Activated CD4-positive, CD25-positive, alpha-beta regulatory T cell (primary cell): ENCODE measurements at places on chromosomes 4 and X.

- DNase-seq = no peak
These were observed 263.5 kb downstream of the MAPK10 start for GRCh38 chr4:86096373-86096772.

GRCh38 chr4:106647451-106647850 lies 278.9 kb upstream of the GIMD1 start:
- no peak for DNase-seq

DNA sequence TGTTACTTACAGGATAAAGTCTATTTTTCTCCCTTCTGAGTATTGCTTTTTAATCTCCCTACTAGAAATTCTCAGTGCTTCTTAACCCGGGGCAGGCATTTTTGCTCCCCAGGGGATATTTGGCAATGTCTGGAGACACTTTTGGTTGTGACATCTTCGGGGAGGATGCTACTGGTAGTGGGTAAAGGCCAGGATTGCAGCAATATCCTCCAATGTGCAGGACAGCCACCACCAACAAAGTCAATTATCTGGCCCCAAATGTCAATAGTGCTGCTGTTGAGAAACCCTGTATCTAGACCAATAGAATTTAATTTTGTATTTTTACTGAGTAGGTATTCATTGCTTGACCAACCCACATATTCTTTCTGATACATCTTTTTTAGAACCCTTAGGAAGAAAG lies 669.5 kb upstream of the MAGEB2 start:
- DNase-seq = no peak

GRCh38 chr4:123956204-123956603 lies 559.6 kb downstream of the SPRY1 start:
- DNase-seq = no peak

DNA sequence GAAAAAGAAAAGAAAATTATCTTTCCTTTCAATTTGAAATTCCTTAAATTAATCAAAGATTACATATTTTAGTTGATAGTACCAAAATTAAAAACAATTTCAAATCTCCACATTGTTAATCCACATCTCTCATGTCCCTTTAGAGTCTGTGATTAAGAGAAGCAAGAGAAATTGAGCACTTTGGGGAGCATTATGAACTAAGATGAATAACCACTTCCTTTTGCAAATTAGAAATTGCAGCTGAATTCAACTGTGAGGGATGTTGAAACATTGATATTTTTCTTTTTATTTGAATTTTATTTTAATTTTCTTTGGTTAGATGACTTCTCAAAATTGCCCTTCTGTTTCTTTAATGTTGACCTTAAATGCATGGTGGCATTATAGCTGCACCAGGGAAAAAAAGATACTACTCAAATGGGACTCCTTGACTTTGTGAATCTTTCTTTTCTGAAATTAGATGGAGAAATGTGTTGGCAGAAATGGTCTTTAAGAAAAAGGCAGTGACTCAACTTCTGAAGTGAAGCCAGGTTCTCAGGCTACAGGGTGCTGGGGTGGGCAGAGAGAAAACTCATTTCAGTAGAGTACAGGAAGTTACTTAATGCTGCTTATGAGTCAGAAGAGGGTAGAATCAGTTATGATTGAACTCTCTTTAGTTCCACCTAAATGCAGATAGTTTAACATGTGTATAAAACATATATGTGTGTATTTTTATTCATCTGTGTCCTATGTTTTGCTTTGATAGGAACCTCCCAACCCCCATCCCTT lies 92.0 kb upstream of the TNIP3 start:
- no peak for DNase-seq

GRCh38 chr4:179040259-179040658 lies 1598.0 kb upstream of the AGA start:
- DNase-seq = no peak

- no peak for DNase-seq
These were observed 4.2 kb upstream of the NYX start for GRCh38 chrX:41442824-41443550.

- no peak for DNase-seq
These were observed 70.4 kb upstream of the ANXA3 start for GRCh38 chr4:78481180-78481579.

DNA sequence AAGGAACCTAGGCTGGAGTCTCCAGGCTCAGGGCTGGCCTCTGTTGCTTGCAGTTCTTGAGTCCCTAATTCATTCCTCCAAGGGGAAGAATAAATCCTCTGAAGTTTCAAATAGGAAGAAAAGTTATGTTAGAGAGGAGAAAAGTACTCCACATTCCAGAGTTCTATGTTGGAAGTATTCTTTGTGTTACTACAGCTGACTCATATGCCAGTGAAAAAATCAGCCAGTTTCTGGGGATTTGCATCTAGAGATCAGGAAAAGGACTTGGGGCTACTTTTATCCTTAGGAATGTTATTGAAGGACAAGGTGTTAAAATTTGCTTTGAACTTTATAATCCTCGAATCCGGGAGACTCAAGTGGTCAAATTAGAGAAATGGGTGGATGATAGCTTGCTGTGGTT lies 11.7 kb upstream of the NUDT9 start:
- no peak for DNase-seq

GRCh38 chrX:21745756-21746155 lies 12.2 kb downstream of the SMPX start:
- DNase-seq = peak; percentile 2

DNA sequence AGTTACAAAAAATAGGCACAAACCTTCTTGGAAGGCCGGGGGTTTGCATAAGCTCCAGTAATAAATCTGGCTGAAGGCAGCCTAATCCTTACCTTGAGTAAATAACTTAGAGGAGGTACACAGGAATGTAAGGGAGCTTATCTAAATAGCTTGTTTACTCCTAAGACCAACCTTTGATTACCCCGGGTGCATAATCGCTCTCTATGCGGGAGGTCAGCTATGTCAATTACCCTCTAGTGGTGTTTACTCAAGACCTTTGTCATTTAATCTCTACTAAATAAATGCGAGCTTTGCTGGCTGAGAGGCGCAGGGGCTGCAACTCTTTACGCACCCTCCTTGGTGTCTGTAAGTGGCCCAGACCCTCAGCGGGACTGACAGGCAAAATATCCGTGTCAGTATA lies 50.2 kb upstream of the MAP9 start:
- no peak for DNase-seq

GRCh38 chr4:86556791-86557415 lies 37.2 kb upstream of the PTPN13 start:
- DNase-seq = no peak

DNA sequence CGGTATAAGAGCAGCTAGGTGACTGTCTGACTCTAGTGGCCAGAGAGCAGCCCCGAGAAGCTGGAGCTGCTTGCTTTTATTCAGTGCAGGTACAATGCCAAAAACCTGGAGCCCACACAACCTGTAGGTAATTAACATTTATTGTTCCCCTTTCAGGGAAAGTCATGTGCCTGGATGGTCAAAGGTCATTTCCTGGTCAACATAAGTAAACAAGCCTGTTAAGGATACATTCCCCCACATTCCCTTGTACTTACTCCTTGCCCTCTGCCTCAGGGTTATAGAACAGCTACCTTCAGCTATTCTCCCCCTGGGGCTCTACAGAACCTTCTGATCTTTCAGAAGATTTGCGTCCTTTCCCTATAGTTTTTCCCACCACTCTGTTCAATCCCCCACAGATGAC lies 253.4 kb downstream of the TMA16 start:
- no peak for DNase-seq

GRCh38 chr4:114310296-114310925 lies 288.2 kb upstream of the UGT8 start:
- no peak for DNase-seq

GRCh38 chrX:39133971-39134370 lies 332.7 kb downstream of the MID1IP1 start:
- no peak for DNase-seq

- no peak for DNase-seq
These were observed 57.0 kb upstream of the GIMD1 start for GRCh38 chr4:106425576-106425975.

GRCh38 chrX:115147220-115147619 lies 42.0 kb upstream of the RBMXL3 start:
- no peak for DNase-seq

- no peak for DNase-seq
These were observed 352.5 kb upstream of the PITX2 start for GRCh38 chr4:110975338-110975737.

DNA sequence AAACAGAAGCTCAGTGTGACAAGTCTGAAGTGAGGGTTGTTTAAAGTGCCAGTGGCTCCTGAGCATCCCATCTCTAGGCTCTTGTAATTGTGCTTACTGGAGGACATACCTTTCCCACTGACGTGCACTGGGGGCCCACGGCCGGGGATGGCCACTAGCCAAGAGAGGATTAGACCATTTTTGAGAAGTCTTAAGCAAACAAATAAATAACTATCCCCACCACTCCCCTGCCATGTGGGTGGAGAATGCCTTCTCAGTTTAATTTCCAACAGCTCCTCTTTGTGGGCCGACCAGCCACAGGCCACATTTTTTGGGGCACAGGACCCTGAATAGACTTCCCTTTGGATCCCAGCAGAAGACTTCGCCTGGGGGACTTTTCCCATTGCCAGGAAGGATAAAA lies 125.0 kb upstream of the MSX1 start:
- no peak for DNase-seq

- no peak for DNase-seq
These were observed 50.4 kb upstream of the ETNPPL start for GRCh38 chr4:108813261-108813660.

- no peak for DNase-seq
These were observed 30.7 kb upstream of the CBR4 start for GRCh38 chr4:169040559-169041261.

DNA sequence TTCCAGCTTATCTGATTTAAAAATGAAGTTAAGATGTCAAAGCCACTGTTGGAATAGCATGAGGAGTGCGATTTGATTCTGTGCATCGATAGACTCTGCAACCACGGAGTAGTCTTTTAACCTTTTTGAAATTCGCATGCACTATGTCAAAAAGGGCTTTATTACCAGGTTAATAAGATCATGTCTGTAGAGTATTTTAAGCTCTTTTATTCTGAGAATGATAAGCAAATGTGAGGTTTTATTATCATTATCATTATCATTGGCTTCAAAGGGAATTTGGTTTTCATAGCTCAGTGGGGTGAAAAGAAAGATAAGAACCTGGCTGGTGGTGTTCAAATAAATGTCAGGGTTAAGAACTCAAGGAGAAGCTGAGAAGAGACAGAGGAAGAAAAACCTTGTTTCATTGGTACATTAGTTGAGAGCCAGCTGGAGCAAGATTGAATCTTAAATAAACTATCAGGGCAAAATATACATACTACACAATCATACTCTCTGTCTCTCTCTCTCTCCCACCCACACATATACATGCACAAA lies 102.6 kb downstream of the MMRN1 start:
- DNase-seq = no peak

DNA sequence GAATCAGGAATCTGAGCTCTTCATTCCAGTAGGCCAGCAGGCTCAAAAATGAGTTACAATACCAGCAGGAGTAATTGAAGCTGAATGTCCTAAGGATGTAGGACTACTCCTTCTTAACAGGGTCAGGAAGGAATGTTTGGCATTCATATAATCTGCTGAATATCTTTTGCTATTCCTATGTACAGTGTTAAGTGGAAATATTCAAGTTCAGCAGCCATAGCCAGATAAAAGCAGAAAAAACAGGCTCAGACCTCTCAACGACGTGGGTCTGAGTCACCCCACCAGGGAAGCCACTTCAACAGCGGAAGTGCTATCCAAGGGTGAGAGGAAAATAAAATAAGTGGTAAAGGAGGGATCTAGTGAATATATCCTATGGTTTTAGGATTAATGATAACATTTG lies 577.0 kb downstream of the SPOCK3 start:
- DNase-seq = no peak

- no peak for DNase-seq
These were observed 15.1 kb downstream of the PRIMPOL start for GRCh38 chr4:184664445-184665210.

DNA sequence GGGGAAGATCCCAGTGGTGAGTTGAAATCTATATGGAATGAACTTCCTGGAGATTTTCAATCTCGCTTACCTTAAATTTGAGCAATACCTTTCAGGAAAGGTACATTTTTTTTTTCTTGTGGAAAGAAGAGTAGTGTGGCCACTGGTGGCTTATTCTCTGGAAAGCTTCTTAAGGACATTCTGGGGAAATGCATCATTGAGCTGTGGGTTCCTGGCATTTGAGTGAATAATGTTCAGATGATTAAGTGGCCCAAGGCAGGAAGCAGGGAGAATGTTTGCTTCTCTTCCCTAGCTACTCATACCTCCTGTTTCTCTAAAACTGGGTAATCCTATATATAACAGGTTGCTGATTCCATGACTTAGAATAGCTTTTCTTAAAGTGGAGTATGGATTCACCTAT lies 31.8 kb downstream of the STAG2 start:
- DNase-seq = no peak

DNA sequence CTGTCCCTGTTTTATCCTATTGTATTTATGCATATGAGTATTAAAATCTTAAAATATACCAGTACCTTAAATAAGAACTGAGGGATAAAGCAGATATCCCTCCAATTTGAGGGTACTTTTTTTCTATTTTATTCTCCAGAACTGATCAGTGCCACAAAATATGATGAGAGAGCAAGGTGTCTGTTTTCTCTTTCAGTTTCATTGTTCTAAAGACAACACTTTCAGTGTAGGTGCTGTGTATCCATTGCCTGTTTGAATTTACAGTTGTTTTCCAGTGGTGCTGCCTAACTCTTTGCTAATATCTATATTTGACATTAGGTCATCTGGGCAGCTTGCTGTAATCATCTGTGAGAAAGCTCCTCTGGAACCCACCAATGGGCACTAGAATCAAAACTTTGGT lies 394.7 kb downstream of the IL1RAPL1 start:
- DNase-seq = no peak

DNA sequence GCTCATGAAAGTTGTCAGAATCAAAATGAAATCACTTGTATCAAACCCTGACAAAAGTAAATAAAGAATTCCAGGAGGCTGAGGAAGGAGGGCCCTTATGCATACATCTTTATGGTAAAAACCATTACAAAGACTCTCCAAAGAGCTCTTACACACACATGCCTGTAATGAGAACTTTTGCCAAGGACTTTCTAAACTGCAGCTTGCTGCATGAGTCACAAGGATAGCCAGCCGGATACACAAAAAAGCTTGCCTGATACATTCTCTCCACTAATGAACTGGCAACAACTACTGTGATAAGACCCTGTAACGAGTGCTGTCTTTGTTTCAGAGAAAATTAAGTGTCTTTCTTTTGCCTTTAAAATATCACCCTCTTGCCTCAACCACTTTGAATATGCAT lies 618.1 kb downstream of the PPP4R3C start:
- DNase-seq = no peak
